ENCODE measurements at places on chromosomes 4 and X.

GRCh38 chrX:77561372-77561771 lies 114.2 kb downstream of the FGF16 start:
- no peak for DNase-seq

GRCh38 chrX:154409222-154409871 lies at the start of gene DNASE1L1:
DNASE1L1 (minus strand) TSS chrX:154409254; CDS start chrX:154405568, 3,686 bp downstream.
- peak; percentile 36 for DNase-seq

GRCh38 chrX:16488959-16489358 lies 161.0 kb upstream of the S100G start:
- DNase-seq, result no peak

DNA sequence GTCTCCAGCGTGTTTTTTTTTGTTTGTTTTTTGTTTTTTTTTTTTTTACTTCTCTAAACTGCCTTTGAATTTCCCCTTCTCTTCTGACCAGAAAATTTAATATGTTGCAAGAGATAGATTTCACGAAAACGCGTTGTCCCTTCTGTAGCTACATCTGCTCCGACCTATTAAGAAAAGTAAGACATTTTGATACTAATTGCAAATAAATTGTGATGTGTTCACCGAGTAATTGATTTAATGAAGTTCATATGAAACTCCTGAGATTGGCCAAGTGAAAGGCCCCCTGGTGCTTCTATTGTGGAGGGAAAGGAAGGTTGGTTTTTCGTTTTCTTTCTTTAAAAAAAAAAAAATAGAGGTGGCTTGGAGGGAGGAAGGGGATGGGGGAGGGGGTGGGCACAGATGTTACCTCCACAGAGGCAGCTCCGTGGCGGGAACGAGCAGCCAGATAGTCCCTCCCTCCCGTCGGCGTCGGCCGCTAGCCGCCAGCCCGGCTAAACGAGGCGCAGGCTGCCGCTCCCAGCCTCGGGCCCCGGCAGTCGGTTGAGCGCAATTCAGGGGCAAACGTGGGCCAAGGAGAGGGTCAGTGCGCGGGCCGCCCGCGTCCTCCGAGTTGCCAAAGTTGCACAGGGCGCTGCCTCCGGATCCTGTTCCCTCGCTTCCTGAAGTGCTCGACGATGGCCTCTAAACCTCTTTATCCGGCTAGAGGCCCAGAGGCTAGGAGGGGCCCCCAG lies 139.1 kb upstream of the ZIC3 start:
- DNase-seq, result no peak

DNA sequence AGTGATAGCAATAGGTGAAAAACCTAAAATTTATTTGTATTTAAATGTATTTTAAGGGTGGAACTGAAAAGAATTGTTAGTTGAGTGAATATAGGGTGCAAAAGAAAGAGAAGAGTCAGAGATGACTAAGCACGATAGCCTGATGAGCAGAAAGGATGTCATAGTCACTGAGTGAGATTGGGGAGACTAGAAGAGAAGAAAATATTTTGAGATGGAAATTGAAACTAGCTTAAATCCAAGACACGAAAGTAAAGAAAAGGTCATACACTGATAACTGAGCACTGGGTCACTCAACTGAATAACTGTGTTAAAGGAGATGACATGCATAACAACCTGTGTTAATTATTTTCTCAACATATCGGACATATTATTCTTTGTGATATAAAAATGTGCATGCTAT lies 55.5 kb downstream of the SPANXN4 start:
- DNase-seq, result no peak

DNA sequence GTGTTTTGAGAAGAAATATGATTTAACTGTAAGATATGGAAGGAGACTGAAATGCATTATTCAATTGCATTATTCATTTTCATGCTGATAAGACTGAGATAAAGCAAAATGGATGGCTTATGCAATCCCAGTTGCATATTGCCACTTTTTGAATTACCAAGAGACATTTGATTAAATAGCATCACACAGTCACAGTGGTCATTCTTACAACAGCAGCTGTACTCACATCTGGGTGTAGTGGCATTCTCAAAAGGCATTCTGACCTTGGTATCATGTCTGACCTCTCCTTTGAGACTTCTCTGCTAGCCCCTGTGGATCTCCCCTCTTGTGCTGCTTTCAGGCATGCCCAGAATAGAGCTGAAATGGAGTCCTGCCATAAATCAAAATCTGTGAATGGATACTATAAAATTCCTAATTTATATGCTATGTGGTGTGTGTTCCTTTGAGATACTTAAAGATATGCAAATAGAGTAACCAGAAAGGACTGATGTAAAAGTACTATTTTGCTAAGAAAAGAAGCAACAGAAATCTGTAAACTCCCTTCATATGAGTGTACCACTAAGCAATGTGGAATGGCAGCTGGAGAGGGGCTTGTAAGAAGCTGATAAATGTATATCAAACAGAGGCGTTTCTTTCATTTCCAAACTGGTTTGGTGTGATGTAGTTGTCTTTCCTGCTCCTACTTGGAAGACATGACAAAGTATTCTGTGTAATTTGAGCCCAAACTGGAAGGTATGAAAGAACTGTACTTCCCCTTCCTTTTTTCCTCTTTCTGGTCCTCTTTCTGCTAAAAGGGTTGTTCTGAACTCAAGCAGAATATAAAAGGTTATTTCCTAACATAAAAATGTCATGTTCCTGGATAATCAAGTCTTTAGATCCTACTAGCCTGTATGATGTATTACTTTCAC lies 25.4 kb upstream of the METAP1 start:
- no peak for DNase-seq

DNA sequence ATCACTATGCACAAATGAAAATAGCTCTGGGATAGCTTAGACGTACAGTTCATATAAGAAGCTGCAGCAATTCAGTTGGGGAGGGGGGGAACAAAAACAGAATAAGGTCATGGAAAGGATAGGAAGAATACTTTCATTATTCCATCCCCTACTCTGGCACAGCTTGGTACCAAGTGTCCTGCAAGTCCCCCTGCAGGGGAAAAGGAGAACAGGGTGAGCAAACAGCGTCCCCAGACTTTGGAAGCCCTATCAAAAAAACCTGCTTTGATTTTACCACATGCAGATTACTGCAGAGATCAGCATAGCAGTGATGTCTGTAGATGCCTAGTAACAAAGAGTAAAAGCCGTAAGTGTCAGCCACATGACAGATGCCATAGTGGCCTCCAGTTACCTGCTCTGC lies 209.4 kb upstream of the NEIL3 start:
- DNase-seq, result no peak

DNA sequence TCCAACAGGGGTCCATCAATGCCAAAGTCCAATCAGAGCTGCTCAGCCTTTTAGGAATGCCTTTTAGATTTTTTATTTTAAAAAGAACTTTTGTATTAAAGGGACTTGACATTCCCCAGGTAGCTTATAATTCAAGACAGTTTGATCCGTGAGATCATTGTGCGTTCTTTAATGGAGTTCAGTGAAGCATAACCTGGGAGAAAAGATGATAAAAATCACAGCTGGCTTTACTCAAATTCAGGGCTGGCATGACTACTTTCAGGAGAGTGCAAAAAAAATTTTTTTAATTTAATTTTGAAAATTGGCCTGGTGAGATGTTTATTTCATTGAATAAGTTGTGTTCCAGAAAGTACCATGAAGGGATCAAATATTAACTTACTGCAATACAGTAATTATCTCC lies 118.2 kb downstream of the VCX2 start:
- no peak for DNase-seq

DNA sequence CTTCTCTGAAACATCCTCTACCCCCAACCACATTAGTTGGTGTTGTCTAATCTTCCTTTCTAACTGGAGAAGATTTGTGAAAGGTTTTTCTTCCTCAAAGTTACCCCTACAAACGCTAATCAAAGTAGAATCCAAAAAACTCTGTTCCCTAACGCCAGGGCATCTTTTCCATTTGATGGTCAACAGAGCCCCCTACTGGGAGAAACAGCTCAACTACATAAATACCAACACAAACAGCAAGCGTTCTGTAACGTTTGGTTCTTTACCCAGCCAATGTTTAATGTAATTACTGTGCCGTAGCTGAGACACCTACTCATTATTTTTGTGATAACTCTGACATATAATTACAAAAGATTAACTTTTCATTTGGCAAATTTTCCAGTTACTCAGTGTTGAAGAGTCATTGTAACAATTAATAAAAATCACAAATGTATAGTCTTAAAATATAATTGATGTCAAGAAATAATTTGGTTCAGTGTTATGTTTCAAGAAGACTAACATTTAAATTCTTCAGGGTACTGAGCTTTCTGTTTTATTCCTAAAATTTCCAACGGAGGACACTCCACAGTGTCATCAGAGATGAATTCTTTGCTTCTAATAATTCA lies 94.9 kb upstream of the TBC1D9 start:
- no peak for DNase-seq

- DNase-seq, result peak; percentile 63
These were observed 35.3 kb upstream of the VSIG4 start for GRCh38 chrX:66074920-66075879.

DNA sequence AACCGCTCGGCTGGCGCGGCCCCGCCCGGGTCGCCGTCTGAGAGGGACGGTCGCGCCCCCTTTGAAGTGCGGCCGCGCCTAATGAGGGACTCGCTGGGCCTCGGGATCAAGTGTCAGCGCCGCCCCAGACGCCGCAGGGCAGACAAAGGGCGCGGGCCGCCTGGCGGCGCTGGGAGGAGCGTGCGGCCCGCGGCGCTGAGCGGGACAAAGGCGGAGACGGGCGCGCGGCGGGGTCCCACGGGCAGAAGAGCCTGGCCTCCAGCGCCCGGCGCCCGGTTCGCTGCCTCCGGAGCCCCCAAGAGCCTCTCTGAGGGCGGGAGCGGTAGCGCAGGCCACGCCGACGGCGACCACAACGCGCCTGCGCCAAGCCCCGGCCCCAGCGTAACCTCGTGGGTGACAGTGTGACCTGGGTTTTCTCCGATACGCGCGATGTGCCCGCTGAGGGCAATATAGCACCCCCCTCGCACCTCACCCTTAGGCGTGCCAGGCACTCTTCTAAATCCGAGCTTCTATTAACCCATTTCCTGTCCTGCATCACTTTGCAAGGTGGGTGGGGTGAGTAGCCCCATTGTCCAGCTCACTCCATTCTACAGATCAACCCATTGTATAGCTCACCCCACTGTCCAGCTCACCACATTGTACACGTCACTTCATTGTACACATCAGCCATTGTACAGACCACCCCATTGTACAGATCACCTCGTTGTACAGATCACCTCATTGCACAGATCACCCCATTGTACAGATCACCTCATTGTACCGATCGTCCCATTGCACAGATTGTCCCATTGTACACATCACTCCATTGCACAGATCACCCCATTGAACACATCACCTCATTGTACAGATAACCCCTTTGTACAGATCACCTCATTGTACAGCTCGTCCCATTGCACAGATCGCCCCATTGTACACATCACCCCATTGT lies 33.7 kb upstream of the STX18 start:
- peak; percentile 74 for DNase-seq

- no peak for DNase-seq
These were observed 277.4 kb downstream of the SPRY1 start for GRCh38 chr4:123673971-123674370.

DNA sequence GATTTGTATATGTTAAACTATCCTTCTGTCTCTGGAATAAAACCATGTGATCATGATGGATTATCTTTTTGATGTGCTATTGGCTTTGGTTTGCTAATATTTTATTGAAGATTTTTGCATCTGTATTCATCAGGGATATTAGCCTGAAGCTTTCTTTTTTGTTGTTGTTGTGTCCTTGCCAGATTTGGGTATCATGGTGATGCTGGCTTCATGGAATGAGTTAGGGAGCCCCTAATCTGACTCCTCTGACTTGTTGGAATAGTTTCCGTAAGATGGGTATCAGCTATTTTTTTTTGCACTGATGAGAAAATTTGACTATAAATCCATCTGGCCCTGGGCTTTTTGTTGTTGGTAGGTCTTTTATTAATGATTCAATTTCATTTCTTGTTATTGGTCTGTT lies 45.7 kb downstream of the ATP10D start:
- DNase-seq, result no peak

DNA sequence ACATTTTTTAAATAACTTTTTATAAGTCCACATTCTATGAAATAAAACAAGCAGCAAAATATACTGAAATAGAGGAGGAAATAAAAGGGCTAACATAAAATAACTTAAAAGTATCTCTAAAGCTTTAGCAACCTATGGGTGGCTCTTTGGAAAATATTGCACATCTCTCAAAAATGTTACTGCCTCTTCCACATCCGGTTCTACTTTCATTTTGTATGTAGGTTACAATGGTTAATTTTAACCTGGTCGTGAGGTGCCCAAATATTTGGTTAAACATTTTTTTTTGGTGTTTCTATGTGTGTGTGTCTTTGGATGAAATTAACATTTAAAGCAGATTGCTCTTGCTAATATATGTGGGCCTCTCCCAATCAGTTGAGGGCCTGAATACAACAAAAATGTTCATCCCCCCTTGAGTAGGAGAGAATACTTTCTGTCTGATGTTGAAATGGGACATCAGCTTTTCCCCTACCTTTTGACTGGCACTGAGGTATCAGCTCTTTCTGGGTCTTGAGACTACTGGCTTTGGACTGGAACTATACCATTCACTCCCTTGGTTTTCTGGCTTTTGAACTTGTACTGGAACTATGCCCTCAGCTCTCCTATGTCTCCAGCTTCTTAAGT lies 353.0 kb downstream of the ADAM29 start:
- no peak for DNase-seq

DNA sequence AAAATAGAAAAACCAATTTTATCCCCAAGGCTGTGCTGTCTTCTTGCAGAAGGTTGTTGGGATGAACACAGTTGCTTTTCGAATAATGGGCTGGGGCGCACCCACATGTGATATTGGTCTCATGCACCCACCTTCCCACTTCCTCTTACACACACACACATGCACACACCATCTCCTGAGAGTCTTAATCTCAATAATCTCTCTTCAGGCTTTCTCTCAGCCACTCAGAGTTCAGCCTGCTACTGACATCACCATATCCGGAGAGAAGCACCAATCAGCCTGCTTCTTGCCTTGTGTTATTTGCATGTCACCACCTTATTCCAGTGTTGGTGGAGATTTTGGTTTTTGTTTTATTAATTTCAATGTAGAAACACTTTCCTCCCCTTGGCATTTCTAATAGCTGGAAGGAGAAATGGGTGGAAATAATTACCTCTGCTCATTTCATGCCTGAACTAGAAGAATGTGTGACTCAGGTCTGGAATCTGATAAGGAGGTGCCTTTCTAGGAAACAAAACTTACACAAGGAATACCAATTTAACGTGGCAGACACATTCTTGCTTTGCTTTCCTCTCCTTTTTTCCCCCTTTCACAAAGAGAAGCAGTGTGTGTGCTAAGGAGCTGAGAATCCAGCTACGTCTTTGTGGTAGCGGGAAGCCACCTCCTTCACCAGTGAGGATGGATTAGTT lies 400.2 kb downstream of the MID1IP1 start:
- no peak for DNase-seq

Measured in CD4-positive, alpha-beta T cell treated with Interleukin-6 for 4 hours (primary cell).